Thyroid gland (tissue), 4 donors: ENCODE measurements at places on chromosomes 4 and X. TPM values are rescaled to one million over a fixed set of nuclear protein-coding genes. Genes with fewer than 3 reads are reported as not detected.

The FHDC1 gene
- 18.9 TPM for total RNA-seq

The PLP1 gene
- 0.33 TPM for total RNA-seq

DNA sequence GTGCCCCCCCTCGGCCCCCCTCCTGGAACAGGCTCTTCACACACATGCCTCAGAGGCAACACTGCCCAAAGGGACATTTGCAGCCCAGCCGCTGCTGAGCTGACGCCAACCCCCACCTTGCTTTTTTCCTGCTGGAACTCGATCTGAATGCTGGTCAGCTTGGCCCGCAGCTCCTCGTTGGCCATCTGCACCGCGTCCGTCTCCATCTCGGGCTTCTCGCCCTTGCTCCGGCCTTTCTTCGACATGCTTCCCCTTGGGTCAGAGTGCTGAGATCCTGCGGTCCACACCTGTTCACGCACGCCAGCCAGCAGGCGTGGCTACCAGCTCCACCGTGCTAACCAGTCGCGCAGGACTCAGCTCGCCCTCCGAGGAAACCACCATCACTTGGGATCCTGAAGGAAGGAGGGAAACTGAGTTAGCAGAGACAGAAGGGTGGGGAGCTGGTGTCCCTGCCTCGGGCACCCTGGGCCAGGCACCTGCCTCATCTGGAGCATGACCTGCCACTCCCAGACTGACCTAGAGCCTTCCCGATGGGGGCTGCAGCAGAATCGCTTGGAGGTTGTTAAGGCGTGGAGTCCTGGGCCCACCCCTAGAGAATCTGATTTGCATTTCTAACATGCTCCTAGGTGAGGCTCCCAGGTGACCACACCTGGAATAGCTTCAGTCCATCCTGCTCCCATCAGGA lies 87.6 kb downstream of the JAKMIP1 start:
- no peak for DNase-seq

DNA sequence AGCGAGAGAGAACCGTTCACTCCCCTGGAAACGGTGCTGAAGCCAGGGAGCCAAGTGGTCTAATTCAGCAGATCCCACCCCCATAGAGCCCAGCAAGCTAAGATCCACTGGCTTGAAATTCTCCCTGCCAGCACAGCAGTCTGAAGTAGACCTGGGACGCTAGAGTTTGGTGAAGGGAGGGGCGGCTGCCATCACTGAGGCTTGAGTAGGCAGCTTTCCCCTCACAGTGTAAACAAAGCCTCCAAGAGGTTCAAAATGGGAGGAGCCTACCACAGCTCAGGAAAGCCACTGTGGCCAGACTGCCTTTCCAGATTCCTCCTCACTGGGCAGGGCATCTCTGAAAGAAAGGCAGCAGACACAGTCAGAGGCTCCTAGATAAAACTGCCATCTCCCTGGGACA lies 37.8 kb upstream of the CDS1 start:
- DNase-seq, result peak; percentile 53

The RAB9B gene
- 2.1 TPM for total RNA-seq

DNA sequence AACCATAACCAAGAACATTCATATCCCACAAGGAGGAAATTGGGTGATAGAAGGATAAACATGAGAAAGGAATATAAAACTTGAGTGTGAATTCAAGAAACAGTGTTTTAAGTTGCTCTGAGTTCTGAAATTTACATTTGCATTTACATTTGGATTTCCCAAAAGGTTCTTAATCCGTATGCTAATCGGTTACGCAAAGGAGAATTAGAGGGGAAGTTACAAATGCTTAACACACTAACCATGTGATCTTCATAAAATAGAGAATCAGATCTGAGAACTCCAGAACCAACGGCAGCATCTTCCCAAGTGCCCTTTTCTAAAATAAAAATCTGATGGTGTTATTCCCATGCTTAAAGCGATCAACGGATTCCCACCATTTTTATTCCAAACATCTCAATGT lies 48.0 kb downstream of the PROM1 start:
- DNase-seq, result no peak

GRCh38 chrX:3962511-3963311 lies 249.3 kb upstream of the PRKX start:
- DNase-seq, result peak; percentile 0

GRCh38 chr4:76641351-76641750 lies 206.3 kb downstream of the SHROOM3 start:
- DNase-seq, result no peak

The ASB9 gene
- 1.4 TPM for total RNA-seq

GRCh38 chrX:154908821-154909220 lies 22.7 kb downstream of the F8A1 start:
- DNase-seq, result no peak
